Stimulated activated memory B cell treated with anti-CD40 and anti-IgM and Interleukin-4, amounts not matched to agents 10 μg/mL and 1 μg/mL and 100 μg/mL, for 72 hours (primary cell): ENCODE measurements at places on chromosomes 16 and 17.

DNA sequence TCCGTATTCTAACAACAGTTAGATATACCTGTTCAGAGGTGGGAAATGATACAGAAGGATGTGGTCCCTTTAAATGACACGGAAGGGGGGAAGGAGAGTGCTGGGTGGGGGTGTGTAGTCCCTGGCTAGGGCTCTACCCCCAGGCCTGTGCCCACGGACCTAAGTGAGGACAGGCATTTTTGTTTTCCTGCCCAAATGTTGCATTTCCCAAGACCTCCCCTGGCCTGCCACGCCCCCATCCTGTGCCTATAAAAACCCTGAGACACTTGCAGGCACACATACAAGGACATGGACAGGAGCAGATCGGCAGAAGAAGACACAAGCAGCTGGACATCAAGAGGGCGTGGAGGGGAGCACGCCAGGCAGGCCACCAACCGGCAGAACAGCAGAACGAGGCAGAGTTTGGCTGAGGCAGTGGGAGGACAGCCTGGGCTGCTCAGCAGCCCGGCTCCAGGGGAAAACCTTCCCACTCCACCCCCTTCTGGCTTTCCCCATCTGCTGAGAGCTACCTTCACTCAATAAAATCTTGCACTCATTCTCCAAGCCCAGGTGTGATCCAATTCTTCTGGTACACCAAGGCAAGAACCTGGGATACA is 13.3 kb upstream of the MPP2 start:
- ATAC-seq, result no peak

GRCh38 chr16:1172651-1173050 is 19.7 kb downstream of the CACNA1H start:
- ATAC-seq, result no peak

DNA sequence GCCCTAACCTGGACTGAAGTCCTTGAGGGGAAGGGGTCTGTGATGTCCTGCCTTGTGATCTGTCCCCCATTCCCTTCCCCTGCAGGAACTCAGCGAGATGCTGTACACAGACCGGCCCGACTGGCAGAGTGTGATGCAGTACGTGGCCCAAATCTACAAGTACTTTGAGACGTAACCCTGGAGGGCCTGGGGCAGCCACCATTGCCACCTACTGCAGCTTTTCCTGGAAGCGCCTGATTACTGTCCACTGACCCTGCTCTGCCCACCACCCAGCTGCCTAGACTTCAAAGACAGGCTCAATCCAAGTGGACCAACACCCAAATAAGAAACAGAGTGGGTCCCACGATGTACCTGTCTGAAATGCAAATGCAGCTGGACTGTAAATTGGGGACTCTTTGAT is 153.4 kb downstream of the LGALS9B start:
- ATAC-seq, result no peak

- ATAC-seq, result no peak
These were observed 1.6 kb upstream of the CD300A start for GRCh38 chr17:74464730-74465377.

- ATAC-seq, result no peak
These were observed 3.3 kb downstream of the TLCD3B start for GRCh38 chr16:30027588-30028437.

DNA sequence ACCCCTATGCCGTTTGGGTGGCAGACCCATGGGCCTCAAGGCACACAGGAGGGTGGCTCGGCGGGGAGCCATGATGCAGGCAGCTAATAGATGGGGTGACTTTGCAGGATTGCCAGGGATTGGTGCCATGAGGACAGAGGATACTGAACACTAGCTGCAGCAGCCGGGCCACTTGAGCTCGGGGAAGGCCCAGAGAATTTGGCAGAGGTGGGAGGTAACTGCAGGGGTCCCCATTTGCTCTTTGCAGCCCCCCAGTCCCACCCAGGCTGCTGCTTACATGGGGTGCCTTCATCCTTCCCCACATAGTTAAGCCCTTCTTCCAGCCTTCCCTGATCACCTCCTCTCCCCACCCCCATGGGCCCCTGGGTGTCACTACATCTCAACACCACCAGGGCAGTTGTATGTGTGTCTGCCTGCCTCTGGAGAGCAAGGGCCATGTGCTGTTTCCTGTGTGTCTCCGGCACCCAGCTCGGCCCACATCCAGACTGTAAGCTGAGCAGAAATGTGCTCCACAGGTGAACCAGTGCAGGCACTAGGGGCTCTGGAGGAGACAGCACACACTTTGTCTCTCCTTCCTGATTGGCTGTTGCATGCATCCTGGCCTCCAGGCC is 52.0 kb downstream of the SREBF1 start:
- no peak for ATAC-seq

DNA sequence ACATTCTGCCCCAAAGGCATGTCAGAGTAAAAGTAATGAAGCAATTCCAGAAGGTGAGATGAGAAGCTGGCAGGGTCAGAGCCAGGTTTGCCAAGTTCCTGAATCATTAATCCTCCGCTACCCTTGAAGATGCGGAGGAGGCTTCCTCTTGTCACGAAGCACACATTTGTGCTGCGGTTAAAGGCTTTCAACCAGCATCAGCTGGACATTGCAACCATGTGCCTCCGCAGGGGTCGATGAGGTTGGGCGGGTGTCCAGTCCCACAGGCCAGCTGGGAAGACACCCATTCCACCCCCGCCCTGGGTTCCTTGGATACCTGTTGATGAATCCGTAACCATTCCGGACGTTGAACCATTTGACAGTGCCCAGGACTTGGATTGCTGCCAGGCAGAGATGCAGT is 1.3 kb downstream of the YBX2 start:
- ATAC-seq, result no peak

DNA sequence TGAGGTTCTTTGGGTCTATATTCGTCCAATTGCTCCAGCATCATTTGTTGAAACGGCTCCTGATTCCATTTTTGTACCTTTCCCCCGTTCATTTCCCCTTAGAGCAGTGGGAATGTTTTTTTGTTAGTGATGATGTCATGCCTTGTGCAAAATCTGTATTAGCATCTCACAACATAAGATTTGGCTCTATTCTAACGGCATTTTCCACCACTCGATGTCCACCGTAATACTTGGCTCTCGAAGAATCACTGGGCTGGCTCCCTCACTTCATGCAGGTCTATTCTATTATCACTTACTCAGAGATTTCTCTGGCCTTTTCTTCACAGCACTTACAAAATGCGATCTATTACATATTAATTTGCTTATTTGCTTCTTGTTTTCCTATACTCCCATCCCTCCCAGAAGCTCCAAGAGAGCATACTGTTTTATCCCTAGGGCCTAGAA is 571 bp upstream of the NME1 start:
- no peak for ATAC-seq

DNA sequence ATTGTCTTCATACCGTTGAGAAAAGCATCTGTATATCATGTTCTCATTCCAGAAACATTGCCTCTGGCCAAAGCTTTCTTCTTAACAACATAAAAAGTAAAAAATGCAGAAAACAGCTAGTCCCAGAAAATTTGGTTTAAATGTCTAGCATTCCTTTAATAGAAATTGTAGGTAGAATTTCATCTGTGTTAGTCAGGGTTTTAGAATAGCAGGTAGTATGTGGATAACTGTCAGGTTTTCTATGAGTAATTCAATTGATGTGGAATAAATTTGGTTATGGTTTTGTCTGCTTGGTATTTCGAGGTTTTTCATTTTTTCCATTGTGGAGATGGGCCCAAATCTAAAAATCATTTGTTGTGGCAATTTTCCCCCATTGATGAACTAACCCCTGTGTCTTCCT is 616.7 kb downstream of the KCNJ2 start:
- no peak for ATAC-seq

DNA sequence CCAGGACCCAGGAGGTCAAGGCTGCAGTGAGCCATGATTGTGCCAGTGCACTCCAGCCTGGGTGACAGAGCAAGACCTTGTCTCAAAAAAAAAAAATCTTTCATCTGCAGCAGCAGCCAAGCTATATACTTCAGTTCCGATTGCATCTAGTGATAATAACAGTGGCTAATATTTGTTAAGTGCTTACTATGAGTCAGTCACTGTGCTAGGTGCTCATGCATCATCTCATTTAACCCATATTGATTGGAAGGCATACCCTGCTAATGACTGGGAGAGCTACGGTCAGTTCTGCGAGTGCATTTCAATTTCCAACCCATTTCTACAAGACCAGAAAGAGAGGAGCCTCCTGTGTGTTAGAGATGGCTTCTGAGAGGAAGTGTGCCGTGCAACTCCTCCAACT is 7.7 kb upstream of the TUBG2 start:
- no peak for ATAC-seq

DNA sequence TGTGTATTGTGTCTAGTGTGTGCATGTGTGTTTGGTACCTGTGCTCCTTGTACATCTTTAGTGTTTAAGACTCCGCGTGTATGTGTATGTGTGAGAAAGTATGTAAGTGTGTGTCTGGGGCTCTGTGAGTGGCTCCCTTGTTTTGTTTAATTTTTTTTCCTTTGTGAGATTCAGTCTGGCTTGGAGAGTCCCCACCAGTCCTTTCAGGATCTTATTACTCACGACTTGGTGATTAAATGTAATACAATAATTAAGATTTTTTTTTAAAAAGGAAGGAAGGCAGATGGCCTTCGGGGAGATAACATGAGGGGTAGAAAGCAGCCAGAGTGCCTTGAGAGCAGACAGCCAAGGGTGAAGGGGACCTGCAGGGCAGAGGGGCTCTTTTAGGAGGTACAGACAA is 33.9 kb downstream of the FZD2 start:
- ATAC-seq, result no peak

GRCh38 chr16:53071748-53072301 is 17.0 kb downstream of the CHD9 start:
- ATAC-seq, result peak; percentile 76

DNA sequence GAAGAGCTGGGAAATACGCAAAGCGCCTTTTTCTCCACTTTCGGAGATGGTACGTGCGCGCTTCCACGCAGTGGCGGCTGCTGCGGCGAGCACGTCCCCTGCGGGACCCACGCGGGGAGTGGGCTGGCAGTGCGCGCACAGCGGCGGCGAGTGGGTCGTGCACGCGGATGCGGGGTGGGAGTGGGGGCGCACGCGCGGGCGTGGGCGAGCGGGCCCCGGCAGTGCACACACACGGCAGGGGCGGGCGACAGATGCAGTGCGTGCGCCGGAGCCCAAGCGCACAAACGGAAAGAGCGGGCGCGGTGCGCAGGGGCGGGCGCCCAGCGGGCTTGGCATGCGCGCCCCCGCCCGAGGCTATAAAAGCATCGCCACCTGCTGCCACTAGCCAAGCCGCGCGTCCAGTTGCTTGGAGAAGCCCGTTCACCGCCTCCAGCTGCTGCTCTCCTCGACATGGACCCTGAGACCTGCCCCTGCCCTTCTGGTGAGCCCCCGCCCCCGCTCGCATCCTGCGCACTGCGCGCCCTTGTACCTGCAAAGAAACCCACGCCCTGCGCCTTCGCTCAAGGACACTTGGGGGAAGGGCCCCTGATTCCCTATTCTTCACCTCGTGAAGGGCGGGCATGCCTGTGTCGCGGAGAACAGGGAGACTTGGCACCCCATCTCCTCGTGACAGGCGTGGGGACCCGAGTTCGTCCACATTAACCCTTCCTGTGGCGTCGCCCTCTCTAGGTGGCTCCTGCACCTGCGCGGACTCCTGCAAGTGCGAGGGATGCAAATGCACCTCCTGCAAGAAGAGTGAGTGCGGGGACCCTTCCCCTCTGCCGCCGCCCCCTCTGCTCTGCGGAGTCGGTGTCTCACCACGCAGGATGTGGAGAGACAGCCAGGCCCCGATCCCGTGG is at the start of gene MT3:
TSS of gene MT3 (plus strand) at position 388 of the 899 bp plus-strand sequence. CDS start at position 451, 63 bp downstream.
- ATAC-seq, result no peak

- no peak for ATAC-seq
These were observed 11.9 kb downstream of the TMEM94 start for GRCh38 chr17:75468291-75468754.
